NCI-H1436 treated with DMSO at 0.1 percent for 48 hours (cell line): ENCODE measurements at places on chromosomes 2 and 18.

DNA sequence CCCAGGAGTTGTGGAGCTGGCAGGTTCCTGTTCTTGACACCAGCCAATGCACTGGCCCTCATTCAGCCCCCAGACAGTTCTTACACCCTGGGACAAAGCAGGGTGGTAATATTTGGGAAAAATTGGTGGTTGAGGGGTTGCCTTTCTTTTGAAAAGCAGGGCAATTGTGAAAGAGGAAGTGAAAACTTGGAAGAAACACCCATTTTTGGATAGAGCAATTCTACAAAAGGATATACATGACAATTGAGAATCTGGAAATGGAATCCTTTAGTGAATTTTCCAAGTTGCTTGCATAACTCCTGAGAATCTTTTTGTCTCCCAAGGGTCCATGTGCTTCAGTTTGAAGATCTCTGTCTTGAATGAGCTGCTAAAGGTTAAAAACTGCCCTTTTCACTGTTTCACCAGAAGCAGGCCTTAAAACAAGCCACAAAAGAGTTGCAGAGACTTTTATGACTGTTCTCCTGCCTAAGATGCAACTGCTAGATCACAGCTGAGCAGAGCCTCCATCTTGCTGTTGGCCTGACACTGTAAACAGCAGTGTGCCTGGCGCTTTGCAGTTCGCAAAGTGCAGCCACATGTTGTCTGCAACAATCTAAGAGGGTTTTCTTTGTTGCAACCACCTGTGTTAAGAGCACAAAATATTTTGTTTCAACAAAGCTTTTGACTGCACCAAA is 11.8 kb downstream of the COL4A4 start:
- DNase-seq = no peak

DNA sequence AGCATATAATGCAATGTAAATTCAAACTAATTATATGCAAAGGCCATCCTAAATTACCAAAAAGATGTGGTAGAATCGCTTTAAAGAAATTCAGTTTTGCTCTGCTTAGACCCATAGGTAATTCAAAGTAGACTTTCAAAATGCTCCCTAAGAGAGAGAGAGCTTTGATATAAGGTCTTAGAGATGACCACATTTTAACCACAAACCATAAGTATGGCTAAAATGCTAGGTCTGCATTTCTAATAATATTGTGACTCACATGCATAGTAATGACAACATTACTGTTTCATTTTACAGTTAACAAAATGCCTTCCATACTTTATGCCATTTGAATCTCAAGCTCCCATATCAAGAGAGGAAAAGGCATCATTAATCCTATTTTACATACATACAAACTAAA is 144.5 kb downstream of the RAD51AP2 start:
- no peak for DNase-seq

DNA sequence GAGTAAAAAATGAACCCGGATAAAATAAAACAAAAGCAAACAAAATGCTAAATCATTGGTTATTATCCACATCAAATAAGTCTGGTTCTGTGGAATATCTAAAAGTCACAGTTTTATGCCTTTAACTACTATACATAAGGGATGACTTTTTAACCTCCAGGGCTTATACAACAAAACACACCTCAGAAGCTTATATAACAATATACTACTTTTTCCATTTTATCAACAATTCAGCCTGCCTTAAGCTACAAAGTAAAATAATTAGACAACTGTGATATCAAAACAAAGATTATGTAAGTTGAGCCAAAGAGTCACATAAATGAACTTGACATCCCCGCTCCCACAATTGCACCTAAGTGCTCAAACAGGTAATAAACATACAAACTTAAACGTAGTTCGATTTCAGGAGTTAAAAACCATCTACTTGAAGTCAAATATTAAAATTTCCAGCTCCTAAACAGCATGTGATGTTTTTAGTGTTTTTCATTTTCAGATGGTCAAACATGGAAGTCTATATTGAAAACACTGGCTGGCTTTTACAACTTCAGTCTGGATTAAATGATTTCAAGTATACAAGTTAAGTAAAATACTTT is 54.7 kb downstream of the ATIC start:
- DNase-seq = no peak

DNA sequence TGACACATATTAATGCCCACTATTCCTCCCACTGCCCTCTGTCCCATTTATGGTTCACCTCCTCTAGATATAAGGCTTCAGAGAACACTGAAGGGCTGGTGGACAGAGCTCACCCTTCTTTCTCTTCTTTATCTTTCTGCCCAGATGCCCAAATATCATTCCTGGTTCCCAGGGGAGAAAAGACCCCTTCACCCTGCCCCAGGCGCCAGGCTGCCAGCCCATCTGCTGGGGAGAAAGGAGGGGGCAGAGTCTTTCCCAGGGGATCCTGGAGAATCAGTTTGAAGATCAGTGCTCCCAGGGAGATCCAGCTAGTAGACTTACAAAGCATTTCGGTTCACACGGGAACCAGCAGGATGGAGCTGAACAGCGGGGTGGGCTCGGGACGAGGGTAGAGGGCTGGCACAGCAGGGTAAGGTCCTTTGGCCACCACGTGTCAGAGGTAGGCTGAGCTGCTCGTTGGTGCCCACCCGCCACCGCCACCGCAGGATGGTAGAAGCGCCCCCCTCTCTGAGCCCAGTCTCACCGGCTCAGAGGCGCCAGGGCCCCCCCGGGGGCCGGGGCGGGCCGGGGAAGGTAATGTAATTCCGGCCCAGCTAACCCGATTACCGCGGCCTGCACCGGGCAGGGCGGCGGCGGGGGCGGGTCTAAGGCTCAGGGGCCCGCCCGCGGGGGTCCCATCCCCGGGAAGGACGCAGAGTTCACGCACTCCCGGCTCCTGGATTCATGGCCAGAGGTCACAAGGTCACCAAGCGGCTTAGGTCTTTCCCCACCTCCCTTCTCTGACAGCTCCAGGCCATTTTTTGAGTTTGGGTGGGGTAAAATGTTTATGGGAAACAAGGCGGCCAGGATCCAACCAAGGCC is 1.3 kb upstream of the TLX2 start:
- DNase-seq = no peak

GRCh38 chr2:238895361-238895882 is 47.5 kb downstream of the TWIST2 start:
- DNase-seq = no peak

- no peak for DNase-seq
Observed at GRCh38 chr2:206783718-206784117, 18.3 kb downstream of the FASTKD2 start.
